ENCODE measurements at places on chromosomes 12 and 14.
A peak's percentile ranks its signal among the peaks of the same experiment; 100 is the strongest.

DNA sequence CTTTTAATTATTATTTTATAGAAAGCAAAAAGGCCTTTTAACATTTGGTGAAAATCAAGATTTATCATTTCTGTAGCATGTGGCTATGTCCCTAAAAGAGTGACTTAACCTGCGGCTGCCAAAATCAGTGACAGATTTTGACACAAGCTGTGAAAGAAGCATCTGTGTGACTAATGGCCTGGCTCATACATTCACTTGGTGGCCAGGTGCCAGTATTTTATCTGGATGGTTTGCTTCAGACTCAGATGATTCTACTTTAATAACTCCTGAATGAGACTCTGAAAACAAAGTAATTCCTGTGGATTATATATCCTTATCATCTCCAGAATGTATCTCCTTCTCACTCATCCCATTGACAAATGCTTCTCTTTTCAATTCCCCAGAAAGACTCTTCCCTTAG lies 103.0 kb downstream of the FSCB start:
- no peak for DNase-seq

- no peak for DNase-seq
These were observed 386.8 kb downstream of the BCAT1 start for GRCh38 chr12:24561882-24562770.

DNA sequence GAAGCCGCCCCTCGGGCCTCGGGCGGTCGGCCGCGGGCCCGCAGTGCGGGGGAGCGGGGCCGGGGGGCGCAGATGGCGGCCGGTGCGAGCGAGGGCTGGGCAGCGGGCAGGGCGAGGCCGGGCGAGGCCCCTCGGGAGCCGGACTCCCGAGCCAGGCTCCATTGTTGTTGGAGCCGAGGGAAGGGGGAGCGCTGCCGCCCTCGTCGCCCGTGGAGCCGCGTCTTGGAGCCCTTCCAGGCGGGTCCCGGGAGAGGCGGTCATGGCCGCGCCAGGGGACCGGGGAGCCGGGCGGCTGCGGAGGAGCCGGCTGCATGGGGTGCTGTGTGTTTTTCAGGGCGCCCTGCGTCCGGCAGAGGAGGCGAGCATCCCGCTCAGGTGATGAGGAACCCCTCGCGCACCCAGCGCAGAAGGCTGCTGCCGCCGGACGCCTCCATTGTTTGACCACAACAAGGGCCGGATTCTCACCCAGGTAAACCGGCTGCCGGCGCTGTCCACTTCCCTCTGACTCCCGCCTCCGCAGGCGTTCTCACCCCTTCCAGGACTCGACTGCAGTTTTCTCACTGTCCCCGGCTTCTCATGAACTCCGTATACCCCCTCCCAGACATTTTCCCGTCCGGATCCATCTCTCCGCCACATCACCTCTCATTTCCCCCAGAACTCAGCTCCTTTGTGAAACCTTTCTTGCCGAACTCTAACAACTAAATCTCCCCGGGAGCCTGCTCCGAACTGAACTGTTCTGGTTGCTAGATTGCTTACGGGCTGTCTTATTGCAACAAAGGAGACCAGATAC lies 732 bp downstream of the ZNF664 start:
- DNase-seq = peak; percentile 24

GRCh38 chr12:115726691-115727090 lies 550.8 kb downstream of the MED13L start:
- no peak for DNase-seq

- no peak for DNase-seq
These were observed 117.8 kb downstream of the HMGA2 start for GRCh38 chr12:65942102-65942501.

GRCh38 chr14:54000341-54000811 lies 43.8 kb upstream of the BMP4 start:
- DNase-seq = no peak

DNA sequence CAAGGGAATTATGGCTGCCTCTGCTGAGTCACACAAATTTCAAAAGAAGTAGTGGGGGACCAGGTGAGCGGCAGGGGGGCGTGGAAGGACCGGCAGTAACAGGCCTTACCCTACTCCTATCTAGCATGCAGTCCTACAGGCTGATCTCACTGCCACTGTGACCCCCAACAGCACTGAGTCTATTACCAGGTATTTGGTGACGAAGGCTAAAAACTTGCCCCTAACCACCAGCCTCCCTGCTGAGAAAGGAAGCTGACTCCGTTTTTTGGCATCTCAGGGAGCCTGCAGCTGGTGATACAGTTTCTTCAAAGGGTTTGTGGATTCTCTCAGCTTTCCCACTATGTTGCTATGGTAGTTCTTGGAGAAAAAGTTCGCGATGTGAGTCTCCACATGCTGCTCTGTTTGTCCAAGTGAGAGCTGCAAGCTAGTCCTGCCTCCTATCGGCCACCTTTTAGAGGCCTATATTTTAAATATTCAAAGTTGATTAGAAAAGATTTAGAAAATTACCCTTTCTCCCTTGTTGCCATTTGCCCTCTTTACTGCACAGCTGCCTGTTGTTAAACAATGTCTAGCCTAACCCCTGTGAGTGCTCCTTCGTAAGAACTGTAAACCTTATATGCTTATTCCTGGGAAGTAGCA lies 57.1 kb upstream of the SLCO1B1 start:
- no peak for DNase-seq

GRCh38 chr12:4580281-4580688 lies 18.3 kb downstream of the DYRK4 start:
- DNase-seq = no peak

DNA sequence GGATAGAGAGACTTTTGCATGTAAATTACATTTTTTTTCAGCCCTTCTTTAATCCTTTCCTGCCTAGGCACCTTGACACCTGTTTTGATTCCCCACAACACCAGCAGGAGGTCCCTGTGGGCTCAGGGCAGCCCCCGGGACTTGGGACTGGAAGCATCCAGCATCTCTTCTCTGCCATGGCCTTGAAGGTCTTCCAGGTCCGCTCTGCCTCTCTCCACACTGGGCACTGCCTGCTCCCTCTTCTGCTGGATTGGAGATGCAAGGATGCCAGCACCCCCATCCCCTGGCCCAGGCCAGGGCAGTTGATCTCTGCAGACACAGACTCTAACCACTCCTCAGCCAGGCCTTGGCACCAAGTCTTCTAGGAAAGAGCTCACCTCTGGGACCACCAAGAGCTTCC lies 134.5 kb upstream of the C14orf180 start:
- no peak for DNase-seq

DNA sequence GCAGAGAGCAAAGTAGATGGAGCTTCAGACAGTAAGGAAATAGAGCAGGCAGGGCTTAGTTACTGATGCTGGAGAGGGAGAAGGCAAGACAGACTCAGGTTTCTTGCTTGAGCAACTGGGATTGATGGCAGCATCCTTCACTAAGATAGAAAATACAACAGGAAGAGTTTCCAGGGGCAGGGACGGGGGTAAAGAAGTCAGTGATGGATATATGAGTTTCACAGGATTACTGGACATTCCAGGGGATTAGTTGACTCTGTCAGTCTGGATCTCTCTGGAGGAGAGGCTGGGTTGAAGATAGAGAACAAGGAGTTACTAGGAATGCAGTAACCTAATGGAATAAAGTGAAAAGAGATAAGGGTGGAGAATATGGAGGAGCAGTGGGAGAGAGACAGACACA lies 74.5 kb upstream of the ATF1 start:
- no peak for DNase-seq
